ENCODE measurements at places on chromosomes 1 and 21. TPM values are rescaled to one million over a fixed set of nuclear protein-coding genes. Genes with fewer than 3 reads are reported as not detected.
A peak's percentile ranks its signal among the peaks of the same experiment; 100 is the strongest.

DNA sequence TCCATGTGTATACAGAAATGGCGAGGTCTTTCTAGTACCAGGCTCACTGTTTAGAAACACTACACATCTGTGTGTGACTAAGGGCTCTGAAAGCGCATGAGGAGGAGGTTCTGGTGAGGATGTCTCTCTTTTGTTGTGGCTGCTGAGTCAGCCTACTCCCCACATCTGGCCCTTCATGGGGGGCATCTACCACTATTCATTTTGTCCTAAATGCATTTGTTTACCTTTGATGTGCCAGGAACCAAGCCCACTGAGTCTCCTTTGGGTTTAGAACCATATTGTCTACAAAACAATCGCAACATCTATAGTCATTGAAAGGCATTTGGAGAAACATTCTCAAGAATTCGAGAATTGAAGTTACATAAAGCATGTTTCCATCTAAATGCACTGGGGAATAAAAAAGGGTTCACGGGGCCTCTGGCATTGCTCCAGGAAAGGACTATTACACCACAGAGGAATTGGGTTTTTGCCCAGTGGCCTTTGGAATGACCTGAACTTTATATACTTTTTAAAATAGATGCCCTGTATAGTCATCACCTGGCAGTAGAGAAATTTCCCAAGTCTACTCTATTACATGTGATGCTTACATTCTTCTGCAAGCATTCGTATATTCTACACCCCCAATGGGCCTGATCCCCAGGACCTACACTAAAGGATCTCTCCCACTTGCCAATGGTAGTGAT is 35.1 kb upstream of the ADORA3 start:
- peak; percentile 34 for DNase-seq

GRCh38 chr1:43331688-43332087 is 5.9 kb upstream of the MPL start:
- DNase-seq = no peak

DNA sequence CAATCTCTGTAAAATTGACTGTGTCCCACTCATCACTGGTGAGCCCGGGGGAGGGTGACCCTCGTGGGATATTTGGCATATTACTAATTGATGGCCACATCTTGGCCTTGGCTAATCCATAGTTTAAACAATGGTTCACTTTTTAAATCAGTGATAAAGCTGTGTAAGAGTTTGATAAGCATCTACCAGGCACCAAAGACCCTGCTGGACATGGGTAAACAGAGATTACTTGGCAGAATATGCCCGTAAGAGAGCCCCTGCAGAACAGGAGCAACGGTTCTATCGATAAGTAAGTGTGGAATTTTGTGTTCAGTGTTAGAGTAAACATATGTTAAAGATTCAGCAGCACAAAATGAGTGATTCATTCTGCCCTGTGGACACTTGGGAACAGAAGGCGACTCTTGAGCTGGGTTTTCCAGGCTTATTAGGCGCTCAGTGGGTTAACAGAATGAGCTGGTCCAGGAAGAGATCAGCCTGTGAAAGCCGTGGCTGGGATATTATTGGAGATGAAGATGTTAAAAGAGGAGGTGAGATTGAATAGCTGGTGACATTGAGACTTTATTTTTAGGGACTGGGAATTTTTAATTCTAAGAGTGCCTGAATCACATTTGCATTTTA is 55.9 kb downstream of the CNST start:
- no peak for DNase-seq

GRCh38 chr1:177069490-177069889 is 95.0 kb downstream of the ASTN1 start:
- no peak for DNase-seq

- no peak for DNase-seq
These were observed 88.3 kb upstream of the SGIP1 start for GRCh38 chr1:66445492-66446181.

DNA sequence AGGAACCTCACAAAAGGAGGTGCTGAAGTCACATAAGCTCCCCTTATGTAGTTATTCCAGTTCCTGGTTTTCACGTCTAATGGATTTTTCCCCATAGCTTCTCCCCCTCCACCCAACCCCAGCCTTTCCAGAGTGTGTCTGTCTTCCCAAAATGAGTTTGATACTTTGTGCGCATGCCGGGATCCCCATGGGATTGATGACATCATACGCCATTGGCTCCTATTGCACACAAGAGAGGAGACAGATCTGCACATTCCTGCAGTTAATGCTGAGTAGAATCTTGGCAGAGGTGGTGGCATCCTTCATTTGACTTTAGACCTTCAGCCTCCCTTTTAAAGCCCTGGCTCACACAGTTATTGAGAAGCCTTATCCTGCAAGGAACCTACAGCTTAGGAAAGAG is 71.4 kb downstream of the DDR2 start:
- DNase-seq = no peak

GRCh38 chr1:179661018-179661417 is 69.4 kb downstream of the TDRD5 start:
- DNase-seq = no peak

GRCh38 chr21:46051379-46051770 is 46.5 kb upstream of the COL6A2 start:
- DNase-seq = no peak

GRCh38 chr1:73911849-73912248 is 286.1 kb downstream of the LRRIQ3 start:
- DNase-seq = no peak

- no peak for DNase-seq
These were observed 30.2 kb downstream of the NDC1 start for GRCh38 chr1:53807916-53808315.

DNA sequence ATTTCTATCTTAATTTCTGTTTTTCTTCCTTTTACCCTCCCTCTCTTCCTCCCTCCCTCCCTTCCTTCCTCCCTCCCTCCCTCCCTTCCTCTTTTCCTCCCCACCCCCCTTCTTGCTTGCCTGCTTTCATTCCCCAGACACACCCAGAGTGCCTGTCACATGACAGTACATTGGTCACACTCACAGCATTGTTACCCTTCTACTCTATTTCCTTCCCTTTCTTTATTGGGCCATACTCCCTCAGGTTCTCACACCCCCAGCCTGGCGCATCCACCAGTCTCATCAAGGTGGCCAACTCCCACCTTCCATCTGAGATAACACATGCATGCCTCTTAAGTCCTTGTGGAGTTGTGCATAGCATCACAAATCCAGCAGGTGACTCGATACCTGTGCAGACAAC is 10.9 kb downstream of the TMPRSS3 start:
- peak; percentile 44 for DNase-seq

DNA sequence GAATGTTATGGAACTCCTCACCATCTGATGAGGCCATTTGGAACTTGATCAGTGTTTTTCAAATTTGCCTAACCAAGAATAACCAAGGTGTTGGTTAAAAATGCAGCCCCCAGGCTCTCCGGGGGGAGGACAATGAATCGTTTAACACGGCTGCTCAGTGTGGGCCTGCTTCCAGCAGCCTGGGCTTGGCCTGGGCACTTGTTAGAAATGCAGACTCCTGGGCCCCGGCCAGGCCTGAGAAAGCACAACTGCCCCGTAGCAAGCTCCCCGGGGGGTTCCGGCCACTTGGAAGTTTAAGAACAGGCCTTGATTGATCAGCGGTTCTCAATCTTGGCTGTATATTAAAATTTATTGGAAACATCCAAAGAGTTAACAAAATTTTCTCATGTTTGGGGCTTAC is 22.8 kb upstream of the C2CD2 start:
- no peak for DNase-seq

- DNase-seq = no peak
These were observed 4.1 kb upstream of the PCP4 start for GRCh38 chr21:39863111-39863510.

GRCh38 chr1:152185544-152186391 is 26.7 kb upstream of the RPTN start:
- DNase-seq = peak; percentile 60

DNA sequence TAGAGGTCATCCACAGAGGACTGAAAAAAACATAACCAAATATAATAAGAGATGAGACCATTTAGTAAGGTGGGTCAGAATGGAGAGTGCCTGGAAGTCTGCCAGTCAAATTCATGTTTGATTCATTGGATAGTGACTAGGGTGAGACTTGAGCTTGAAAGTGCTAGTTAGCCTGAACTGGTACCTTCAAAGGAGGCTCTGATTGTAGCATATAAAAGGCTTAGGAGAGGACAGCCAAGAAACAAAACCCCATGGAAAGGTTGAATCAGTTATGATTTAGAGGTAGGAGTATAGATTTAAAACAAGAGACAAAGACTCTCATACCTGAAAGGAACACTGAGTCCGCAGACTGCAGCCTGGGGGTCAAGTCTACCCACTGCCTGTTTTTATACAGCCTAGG is 44.4 kb upstream of the LRRC8C start:
- no peak for DNase-seq

DNA sequence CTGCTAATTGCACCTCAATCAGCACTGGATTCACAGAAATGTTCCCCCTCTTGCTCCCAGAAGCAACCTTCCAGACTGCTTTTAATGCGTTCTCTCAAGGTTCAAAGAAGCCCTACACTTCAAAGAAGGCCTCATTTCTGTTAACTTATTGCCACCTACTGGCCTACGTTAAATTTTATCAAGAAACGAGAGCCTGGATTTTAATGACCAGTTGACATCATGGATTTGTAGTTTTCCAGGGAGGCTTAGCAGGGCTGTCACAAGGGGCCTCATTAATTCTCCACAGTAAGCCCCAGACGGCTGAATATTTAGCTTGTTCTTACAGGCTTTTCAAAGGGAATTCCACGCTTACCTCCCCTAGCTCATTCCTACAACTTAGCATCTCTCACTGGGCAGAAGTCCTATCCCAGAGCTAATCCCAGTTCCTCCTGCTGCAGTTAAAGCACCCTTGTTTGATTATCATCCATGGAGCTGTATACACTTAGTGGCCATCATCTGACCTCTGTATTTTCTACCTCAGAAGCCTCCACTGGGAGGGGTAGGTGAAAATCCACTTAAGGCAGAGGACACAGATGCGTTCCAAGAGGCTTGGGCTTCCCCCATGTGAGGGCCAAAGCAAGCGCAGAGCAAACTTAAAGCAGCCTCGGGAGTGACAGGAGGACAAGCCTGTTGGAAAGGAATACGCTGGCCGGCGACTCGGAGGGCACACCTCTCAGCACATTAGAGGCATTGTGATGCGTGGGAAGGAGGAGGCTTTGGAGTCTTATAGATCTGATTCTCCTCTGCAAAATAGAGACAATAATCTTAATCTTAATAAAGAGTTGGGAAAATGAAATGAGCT is 32.2 kb upstream of the CYP4X1 start:
- peak; percentile 38 for DNase-seq

The SFN gene
- 7.3 TPM for polyA plus RNA-seq

The TAS1R1 gene
- not detected for polyA plus RNA-seq

The SLC44A5 gene
- polyA plus RNA-seq = 2.1 TPM

The BSND gene
- 0.21 TPM for polyA plus RNA-seq

The CYP4B1 gene
- polyA plus RNA-seq = 0.92 TPM

The DENND2D gene
- 14.3 TPM for polyA plus RNA-seq

The CFHR1 gene
- 33.1 TPM for polyA plus RNA-seq

The ZMYND12 gene
- polyA plus RNA-seq = 0.74 TPM

The COL11A1 gene
- polyA plus RNA-seq = 148 TPM

The IVL gene
- not detected for polyA plus RNA-seq

The LCE2A gene
- not detected for polyA plus RNA-seq
